Activated gamma-delta T cell (primary cell): ENCODE measurements at places on chromosomes 2 and 18.

DNA sequence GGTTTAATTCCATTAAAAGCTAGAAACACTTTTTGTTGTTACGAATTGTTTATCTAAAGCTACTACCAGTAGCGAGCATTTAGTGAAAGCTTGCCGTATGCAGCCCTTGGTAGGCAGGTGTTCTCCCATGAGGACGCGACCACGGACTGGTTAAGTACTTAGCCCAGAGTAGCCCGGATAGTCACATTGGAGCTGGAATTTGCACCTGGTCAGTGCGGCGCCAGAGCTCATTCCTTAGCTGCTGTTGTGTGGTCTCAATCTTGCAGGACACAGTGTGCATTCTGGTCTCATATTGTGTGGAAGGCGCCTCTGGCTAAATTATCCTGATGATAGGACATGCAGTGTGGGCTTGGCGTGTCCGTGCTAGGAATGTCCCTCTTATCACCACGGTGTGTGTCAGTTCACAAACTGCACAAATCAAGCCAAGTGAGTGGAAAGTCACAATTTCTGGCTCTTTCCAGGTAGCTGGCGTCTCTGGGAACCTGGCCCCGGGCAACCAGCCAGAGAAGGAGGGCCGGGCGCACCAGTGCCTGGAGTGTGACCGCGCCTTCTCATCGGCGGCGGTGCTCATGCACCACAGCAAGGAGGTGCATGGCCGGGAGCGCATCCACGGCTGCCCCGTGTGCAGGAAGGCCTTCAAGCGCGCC lies 133.3 kb downstream of the ZNF236 start:
- DNase-seq, result no peak

- no peak for DNase-seq
Observed at GRCh38 chr2:142130111-142131009, 456 bp downstream of the LRP1B start.

GRCh38 chr18:10262566-10262965 lies 191.9 kb upstream of the APCDD1 start:
- DNase-seq, result no peak

GRCh38 chr2:100302585-100302892 lies 19.8 kb downstream of the LONRF2 start:
- no peak for DNase-seq

DNA sequence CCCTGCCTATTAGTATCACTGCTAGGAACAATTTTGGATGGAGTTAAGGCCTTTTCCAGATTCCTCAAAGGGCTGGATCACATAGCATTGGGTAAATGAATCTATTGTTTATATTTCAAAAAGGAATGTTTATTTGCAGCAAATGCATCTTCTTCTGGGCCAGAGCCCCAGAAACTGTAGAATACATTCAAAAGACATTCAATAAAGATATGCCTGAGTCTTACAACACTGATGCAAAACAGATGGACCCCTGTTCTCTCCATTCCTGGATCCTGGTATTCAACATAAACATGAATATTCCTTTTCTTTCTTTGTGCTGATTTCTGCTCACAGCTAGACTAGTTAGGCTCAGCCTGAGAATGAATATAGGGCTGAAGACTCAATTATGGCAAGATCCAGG lies 227.2 kb upstream of the KLHL29 start:
- no peak for DNase-seq

DNA sequence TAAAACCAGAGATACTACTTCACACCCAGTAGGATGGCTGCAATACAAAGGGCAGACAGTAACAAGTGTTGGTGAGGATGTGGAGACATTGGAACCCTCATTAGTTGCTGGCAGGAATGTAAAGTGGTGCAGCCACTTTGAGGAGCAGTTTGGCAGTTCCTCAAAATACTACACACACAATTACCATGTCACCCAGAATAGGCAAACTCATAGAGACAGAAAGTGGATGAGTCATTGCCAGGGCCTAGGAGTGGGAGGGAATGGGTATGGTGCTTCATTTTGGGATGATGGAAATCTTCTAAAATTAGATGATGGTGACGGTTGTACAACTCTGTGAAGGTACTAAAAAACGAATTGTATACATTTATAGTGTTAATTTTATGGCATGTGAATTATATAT lies 54.8 kb downstream of the ATP9B start:
- no peak for DNase-seq

DNA sequence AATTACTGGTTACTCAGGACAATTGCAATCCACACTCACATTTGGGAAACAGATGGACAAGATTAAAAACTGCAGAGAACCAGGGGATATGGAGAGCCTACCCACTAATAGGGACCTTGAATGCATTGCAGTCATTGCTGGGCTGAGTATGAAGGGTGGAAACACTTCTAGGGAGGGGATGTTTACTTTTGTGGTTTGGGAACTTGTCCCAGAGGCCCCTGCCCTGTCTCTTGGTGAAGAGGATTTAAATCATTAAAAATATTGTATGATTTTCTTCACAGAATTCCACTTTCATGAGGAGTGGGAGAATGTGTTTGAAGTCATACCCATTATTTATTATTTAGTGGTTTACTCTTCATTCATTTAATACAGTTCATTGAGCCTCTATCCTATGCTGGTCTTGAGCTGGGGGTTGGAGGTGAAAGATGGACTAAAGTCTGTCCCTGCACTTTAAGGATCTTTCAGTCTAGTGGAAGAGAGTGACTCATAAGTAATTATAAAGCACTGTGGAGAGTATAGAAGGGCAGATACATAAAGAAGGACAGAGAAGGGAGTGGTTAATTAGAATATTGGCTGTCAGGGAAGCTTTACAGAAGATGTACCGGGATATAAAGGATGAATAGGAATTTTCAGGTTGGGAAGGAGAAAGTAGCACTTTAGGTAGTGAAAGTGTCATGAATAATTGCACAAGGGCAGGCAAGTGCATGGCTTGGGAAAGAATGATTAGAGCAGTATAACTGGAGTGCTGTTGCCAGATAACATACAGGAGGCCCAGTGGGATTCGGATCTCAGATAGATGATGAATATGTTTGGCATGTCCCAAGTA lies 313.4 kb downstream of the LPIN1 start:
- DNase-seq, result no peak

DNA sequence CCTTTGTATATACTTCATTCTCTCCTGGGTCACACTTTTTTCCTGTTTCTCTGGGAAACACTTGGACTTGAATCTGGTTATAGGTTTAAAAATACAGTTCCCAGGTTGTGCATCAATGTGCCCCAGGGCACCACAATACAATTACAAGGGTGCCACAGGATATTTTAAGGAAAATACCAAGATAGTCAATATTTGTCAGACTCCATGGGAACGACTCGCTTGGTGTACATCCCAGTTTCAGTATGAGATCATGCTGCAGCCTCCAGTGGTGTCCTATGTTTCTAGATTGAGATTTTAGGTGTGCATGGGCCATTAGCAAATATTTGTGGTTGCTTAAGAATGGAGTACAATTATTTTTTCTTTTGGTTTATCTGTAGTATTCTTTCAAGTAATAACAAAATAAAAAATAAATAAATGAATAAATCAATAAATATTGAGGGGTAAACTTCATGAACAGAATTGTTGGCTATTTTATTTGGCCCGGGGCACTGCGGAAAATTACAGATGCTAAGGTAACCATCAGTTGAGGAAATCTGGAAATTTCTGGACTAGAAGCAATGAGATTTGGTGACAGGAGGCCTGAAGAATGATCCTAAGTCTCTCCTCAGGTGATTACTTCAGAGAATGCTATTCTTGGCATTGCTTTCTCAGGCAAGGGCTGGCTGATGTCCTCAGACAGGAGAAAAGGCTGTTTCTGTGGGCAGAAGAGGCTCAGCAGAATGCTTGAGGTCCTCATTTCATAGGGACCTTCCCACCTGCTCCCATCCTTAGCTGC lies 649.3 kb upstream of the SOX11 start:
- DNase-seq, result no peak

GRCh38 chr2:201901786-201902185 lies 95.4 kb downstream of the CDK15 start:
- DNase-seq, result no peak

GRCh38 chr2:105488285-105488684 lies 89.4 kb upstream of the FHL2 start:
- DNase-seq, result no peak

GRCh38 chr2:144464730-144465129 lies 55.2 kb downstream of the ZEB2 start:
- DNase-seq, result no peak

- no peak for DNase-seq
Observed at GRCh38 chr2:178674122-178674521, 133.1 kb downstream of the TTN start.

DNA sequence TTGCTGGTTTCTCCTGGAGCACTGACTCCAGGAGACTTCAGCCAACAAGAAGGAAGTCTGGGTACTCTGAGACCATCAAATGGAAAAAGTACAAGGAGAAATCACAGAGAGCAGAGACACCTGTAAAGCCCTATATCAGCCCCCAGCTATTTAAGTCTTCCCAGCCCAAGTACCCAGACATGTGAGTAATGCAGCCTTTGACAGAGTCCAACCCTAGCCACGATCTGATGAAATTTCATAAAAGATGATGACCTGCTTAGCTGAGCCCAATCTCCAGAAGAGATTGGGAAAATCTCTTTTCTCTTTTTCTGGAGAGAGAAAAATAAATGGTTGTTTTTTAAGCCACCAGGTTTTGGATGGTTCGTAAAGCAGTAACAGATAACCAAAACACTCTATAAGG lies 196.6 kb downstream of the NBAS start:
- no peak for DNase-seq

DNA sequence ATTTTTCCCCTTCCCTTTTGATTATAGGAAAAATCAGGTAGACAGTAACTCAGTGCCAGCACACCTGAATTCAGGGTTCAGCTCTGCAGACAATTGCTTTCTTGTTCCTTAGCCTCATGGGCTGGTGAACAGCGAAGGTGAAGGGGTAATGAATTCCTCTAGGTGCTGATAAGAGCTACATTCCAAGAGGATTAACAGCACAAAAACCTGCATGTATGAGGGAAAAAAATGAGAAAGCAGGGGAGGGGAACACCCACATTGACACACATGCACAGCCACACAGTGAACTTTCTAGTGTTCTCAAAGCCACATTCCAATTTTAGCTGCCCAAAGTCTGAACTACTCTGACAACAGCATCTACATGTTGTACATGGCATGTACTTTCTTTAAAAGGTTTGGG lies 46.1 kb downstream of the SPATS2L start:
- no peak for DNase-seq

DNA sequence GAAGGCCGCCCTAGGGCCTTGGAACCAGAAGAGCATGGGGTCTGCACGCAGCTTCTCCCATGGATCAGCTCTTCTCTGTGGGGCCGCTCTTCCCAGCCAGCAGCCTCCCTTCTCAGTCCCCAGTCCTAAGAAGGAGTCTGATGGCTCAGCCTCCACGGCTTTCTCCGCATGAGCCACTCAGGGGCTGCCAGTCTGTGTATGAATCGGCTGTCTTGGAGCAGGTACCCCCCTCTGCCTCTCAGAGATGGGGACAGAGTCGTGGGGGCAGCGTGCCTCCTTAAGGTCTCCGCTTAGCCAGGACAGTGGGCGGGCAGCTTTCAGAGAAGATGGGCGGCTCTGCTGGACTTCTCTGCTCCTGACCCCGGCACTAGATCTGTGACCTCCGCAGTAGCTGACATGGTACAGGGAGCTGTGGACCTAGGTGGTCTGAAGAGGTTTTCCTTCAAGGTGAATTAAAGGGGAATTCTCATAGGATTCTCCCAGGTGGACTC lies 21.6 kb downstream of the INPP5D start:
- DNase-seq, result no peak

DNA sequence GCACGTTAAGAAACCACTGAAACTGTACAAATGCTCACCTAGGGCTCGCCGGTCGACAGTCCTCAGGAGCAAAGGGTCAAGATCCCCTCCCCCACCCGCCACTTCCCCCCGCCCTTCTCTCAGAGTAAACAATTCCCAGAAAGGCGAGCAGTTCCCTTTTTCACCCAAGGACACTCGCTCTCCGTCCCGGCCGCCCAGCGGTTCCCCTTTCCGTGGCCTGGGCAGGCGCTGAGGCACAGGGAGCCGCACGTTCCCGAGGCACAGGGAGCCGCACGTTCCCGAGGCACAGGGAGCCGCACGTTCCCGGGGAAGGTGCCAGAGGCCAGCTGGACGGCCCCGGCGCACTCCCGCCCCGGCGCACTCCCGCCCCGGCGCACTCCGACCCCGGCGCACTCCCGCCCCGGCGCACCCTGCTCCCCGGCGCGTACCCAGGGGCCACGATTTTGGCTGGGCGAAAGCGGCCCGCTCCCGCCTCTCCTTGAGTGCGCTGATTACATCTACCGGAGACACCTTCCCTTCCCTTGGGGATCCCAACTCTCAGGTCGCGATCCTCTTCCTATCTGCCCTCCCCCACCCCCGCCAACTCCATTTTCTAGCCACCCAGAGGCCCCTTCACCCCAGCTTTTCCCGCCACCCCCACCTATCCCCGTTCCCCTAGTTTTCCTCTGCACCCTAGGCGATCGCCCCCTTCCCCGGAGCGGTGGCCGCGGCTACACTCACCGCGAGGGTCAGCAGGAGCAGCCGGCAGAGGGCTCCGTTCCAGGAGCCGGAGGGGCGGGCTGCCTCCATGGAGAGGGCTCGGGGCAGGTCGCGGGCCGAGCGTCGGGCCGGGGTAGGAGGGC lies 817 bp downstream of the DSC2 start:
- DNase-seq, result no peak

- DNase-seq, result no peak
Observed at GRCh38 chr2:233848276-233848675, 6.1 kb downstream of the HJURP start.

- DNase-seq, result no peak
Observed at GRCh38 chr18:7532942-7533341, 34.2 kb upstream of the PTPRM start.

DNA sequence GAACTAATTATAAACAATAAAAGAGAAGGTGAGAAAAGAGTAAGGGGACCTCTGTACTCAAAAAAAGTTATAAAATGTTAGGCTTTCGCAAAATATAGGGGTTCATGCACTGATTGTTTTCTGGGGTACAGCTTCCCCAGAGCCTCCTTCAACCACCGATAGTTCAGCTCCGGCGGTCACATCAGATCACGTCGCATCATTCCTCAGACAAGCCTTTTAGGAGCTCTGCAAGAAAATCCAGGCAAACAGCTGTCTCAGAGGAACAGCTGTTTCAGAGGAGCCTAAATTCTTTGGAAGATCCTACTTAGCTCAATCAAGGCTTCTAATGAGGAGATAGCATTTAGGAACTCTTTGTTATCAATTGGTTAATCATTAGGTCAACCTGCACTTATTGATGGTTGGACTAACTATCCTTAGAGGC lies 78.7 kb downstream of the MYCN start:
- DNase-seq, result no peak

- DNase-seq, result no peak
Observed at GRCh38 chr2:67408346-67408745, 11.2 kb downstream of the ETAA1 start.

- no peak for DNase-seq
Observed at GRCh38 chr18:59861963-59862819, 37.6 kb upstream of the PMAIP1 start.

- no peak for DNase-seq
Observed at GRCh38 chr2:124755386-124755785, 730.3 kb downstream of the CNTNAP5 start.

DNA sequence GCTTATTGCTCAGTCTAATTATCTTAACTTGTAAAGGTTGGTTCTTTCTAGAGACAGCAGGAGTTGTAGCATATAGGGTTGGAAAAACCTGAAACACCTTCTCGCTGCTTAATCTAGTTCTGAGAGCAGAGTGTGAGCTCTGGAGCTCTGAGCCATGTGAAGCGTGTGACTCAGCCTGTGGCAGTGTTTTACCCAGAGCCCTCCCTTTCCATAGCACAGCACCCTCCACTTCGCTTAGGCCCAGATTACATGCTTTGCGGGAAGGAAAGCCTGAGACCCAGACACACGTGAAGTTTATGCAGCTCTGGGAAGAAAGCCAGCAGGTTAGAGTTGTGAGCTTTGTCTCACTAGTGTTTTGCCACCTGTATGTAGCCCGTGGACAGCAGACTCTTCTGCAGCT lies 74.5 kb downstream of the INPP4A start:
- no peak for DNase-seq
